ENCODE measurements at places on chromosomes 1 and 21.

DNA sequence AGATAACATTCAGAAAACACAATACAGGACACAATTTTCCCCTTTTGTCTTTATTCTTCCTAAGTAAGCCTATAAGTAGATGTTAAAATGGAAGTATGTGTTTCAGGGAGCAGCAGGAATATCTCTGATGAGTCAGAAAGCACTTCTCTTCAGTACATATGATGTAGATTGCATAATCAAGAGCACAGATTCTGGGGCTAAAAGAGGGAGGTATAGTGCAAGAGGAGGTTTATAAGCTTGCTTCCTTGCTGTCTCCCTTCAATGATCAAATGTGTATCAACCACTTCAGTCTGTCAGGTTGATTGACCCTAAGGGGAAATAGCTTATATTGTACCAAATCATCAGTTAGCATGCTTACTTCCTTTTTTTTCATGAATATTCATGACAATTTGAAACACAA is 822.8 kb downstream of the BRINP3 start:
- DNase-seq = no peak

DNA sequence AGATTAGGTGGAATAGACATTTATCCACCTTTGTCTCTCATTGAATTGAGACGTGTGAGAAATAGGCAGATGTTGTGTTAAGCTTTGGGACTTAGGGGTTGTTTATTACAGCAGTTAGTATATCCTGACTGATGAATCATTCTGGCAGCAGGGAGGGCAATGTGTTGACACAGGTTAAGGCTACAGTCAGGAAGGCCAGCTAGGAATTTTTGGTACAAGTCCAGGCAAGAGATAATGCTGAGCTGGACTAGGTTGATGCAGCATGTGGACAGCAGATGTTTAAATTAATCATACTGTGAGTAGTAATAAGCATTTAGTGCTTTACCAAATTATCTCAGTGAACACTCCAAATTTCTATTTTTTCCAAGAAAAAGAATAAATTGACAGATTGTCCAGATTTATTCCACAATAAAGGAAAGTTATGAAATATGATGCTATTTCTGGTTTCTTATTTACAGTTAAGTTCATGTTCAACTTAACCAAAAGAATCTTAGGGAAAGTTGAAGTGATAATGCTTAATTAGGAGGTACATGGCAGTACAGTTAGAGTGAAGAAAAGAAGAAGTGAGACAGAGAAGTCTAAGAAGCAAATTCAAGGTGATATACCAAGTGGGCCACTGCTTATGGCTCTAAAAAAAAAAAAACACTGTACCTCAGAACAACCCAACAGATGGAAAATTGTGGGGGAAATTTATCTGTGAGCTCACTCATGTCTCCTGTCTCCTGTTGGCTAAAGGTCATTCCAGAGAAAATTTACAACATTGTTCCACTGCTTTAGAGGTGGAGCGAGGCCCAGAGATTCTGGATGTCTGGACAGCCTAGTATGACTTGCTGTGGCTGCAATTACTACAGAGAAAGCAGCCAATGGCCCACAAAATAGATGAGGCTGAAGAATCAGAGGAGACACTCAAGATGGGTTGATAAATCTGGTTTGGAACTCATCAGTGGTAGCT is 102.7 kb upstream of the C21orf91 start:
- no peak for DNase-seq

DNA sequence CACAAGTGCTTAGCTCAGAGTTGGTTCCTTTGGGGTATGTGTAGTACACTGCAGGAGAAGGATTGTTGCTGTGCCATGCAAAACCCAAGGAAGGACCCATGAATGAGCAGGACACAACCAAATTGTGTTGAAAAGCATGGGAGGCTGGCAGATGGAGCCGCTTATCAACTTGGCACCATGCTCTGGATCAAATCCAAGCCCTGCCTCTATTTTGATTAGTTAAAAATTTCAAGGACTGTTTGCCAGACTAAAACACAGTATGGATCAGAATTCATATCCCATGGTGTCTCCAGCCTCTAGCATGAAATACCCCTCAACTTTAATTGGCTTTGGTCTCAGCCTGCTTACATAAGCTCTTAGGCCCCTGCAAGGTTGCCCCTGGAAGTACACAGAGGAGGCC is 27.8 kb downstream of the CCDC185 start:
- no peak for DNase-seq

DNA sequence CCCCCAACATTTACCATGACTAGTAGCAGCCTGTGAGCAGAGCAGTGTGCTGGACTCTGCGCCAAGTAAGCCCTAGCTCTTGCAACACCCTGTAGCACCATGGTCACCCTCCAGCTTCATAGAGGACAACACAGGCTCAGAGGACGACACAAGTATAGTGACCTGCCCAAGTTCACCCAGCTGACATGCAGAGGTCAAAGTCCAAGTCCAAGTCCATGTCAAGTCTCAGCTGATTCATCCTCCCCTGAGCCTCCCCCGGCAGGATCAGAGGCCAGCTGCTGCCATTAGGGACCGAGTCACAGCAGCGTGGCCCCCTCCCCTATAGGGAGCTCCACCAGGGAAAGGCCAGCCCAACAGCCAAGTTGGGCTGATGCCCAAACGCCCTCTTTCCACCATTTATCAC is 15.9 kb downstream of the SDC3 start:
- no peak for DNase-seq

- no peak for DNase-seq
Observed at GRCh38 chr1:39016604-39017171, 9.5 kb upstream of the NDUFS5 start.

- DNase-seq = no peak
Observed at GRCh38 chr1:186295980-186296379, 79.1 kb downstream of the TPR start.

DNA sequence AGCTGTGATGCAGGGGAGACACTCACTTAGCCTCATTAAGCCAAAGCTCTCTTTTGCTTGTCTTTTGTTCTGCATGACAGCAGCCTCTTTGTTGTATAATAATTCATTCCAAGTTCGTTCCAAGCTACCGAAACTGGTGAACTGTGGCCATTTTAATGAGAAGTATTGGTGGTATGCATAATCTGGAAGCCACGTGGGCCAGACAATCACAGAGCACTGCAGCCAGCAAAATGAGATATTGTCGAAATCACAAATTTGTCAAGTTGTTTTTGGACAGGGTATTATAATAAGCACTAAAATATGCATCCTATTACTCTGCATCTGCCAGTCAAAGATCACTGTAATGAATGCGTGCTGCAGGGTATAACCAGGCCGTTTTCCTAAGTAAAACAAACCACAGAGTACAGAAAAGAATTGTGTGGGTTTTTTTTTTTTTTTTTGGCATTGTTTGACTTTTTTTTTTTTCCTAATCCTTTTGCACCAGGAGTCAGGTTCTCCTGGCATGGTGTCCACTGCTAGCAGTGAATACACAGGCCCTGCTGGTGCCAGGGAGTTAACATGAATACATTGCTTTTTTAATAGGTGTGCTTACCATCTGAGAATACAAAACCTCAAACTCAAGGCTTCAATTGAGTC is 423.9 kb downstream of the PTBP2 start:
- no peak for DNase-seq

DNA sequence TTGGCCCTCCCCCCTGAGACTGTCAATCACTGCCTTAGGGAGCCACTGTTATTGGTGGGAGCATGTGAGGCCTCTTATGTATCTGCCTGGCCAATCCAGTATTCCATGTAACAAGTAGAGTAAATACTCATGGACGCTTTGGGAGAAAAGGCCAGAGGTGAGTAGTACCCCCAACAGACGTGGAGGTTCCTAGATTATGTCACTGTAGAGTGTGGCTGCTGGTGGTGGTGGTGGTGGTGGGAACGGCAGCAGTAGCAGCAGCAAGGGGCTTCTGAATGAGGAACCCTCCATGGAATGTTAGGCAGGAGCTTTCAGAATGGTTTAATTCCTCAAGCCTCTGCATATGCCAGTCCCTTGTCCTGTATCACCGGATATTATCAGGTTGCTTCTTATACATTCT is 118.5 kb downstream of the UCK2 start:
- no peak for DNase-seq

DNA sequence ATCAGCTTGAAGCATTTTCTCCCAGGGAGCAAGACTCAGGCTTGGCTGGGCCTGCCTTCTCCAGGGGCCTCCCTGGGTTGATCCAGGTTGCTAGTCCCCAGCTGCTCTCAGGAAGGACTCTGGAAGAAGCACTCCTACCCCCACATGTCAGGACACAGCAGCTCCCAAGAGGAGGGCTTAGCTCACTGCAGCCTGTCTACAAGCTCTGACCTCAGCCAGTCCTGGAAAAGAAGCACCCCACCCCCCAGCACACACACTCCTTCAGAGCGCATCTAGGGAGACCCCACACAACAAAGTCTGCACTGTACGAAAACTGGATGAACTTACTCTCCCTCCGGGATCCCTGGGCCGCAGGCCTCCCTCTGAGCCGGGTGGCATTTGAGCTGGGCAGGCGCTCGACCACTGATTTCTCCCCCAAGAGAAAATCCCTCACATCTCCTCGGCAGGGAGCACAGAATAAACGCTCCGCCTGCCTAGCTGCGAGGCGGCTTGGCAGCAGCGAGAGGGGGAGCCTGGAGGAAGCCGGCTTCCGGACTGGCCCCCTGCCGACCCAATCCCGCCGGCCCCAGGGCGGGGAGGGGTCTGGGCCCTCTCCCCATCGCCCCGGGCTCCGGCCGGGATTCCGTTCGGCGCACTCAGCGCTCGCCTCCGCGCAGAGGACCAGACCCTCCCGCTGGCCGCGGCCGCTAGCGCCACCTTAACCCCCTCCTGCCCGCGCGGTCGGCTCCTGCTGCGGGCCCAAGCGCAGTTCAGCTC is at the start of gene KCNA2:
Gene KCNA2 (minus strand): TSS at position 458 of the 756 bp plus-strand sequence. CDS start 1,576 bp downstream, outside the sequence.
- peak; percentile 30 for DNase-seq

DNA sequence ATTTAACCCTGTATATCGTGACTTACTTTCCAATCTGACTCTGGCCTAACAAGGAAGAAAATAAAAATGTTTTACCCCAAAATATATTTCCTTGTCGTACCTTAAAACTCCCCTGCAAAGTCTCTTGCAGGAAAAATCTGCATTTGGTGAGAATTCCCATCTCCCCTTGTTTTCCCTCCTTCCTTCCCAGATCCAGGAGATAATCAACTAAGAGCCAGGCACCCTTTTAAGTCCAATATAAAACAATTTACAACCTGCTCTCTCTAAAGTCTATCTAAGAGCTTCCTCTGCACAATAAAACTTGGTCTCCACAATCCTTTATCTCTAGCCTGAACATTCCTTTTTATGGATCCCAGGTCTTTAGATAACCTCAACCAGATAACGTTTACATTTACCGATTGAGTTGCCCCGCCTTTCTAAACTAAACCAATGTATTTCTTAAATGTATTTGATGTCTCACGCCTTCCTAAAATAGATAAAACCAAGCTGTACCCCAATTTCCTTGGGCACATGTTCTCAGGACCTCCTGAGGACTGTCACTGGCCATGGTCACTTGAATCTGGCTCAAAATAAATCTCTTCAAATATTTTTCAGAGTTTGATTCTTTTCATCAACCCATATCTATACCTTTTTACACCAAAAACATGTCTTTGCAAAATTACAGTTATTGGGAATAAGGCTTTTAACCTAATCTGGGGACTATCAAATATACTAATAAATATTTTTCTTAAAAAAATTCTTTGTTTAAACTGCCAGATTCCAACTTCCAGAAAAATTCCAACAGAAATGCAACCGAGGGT is 993 bp downstream of the DDX59 start:
- DNase-seq = no peak

- DNase-seq = no peak
Observed at GRCh38 chr1:189312499-189312898, 1165.2 kb downstream of the BRINP3 start.

DNA sequence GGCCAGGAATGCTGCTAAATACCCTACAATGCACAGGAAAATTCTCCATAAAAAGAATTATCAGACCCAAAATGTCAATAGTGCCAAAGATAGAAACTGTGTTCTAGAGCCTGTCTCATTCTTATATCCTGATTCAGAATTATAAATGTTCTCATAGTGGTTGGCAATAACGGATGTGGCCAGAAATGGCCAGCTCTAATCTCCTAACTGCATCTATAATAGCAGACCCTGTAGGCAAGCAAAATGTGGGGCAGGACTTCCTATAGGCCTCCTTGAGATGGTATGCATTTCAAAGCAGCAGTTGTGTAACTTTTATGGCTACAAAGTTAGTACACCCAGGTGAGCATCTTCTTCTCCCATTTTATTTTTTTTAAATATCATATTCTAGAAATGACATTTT is 95.9 kb upstream of the SGIP1 start:
- DNase-seq = no peak

DNA sequence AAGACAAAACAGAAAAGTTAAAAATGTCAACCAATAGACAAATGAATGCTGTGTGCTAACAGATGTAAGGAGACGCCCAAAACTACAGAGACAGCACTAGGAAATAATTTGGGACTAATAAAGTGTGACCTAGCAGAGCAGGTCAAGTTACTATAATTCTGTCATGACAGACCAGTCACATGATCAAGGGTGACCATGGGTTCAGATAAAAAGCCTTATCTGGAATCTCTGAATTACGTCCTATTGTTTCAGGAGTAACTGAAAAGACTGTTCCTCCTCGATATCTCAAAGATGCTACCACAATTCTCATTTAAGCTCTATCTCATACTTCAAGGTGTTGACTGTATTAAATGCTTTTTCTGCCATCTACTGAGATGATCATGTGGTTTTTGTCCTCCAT is 31.6 kb downstream of the PARP1 start:
- no peak for DNase-seq

DNA sequence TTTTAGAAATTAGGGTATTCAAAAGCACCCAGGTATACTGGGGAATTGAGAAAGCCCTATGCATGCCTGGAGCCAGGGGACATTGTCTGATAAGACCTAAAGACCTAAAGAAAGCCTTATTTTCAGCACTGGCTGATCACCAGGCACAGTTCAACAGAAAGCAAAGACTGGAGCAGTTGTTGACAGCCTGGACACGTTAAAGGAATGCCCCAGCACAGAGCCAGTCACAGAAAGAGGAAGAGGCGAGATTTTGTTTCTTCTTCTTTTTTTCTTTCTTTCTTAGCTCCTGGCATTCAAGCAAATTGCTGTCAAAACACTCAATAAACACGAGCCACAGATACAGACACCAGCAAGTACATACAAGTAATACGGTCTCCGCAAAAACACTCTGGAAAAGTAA is 40.4 kb downstream of the RNF187 start:
- DNase-seq = no peak

GRCh38 chr1:163090321-163090945 is 21.3 kb downstream of the RGS4 start:
- no peak for DNase-seq

DNA sequence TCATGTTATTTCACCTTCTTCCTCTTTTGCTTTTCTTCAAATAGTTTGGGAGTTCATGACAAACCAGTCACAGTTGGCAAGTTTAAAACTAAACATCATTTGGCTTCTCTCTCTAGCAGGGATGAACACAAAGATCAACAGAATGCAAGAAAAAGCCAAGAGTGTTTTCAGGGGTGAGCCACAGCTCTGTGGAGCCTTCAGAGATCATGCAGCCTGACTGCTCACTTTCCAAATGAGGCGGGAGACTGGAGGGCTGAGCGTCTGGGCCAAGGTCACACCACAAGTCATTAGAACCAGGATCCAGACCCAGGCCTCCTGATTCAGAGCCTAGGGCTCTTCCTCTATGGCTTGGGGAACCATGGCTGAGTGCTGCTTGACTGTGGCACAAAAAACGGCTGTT is 2.7 kb downstream of the DPT start:
- DNase-seq = no peak

Data from cerebellar nuclear complex (tissue), 1 donor.